Activated T-helper 1 cell treated with anti-CD3 and anti-CD28 coated beads, Interleukin-12 subunit alpha, Interleukin-12 subunit beta, Interleukin-2, Interleukin-4 antibody, amounts not matched to agents 30 ng/mL and 10 ng/mL and 1 ng/mL, durations not matched to agents 14 hours and 24 hours and 36 hours (primary cell): ENCODE measurements at places on chromosomes 3 and 15.

DNA sequence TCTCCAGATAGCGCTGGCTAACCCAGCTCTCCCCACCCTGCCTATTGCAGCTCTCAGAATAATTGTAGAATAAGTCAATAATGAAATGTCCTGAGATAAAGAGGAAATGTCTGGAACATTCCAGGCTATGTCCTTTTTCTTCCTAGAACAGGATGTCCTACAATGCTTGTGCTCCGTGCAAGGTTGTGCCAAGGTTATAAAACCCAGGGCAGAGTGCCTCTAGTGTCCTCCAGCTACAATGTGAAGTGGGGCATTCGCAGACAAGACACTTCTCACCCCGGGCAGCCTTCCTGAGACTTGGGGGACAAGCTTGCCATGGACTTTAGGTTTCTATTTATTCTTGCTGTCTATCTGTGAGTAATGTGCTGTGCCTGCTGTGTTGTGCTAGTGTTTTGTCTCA, 900.6 kb downstream of the TUSC7 start:
- H3K27ac ChIP-seq, result no peak overlapping the region
- H3K36me3 ChIP-seq, result no peaks in the 10 kb centered on the region
- H3K4me3 ChIP-seq, result no peak overlapping the region
- no peak for DNase-seq
- no peaks in the 10 kb centered on the region for H3K27me3 ChIP-seq

- no peaks in the 10 kb centered on the region for H3K4me1 ChIP-seq
- no peak for DNase-seq
- no peaks in the 10 kb centered on the region for H3K36me3 ChIP-seq
- H3K27me3 ChIP-seq, result peaks cover 3% of the 10 kb centered on the region
- no peak overlapping the region for H3K4me3 ChIP-seq
- H3K27ac ChIP-seq, result no peak overlapping the region
These were observed 24.0 kb upstream of the RAD18 start for GRCh38 chr3:8987226-8987625.

GRCh38 chr3:113638910-113639309, 57.5 kb downstream of the USF3 start:
- no peak overlapping the region for H3K4me3 ChIP-seq
- H3K4me1 ChIP-seq, result no peaks in the 10 kb centered on the region
- DNase-seq, result no peak
- H3K27me3 ChIP-seq, result no peaks in the 10 kb centered on the region
- no peak overlapping the region for H3K27ac ChIP-seq
- no peaks in the 10 kb centered on the region for H3K36me3 ChIP-seq

- no peaks in the 10 kb centered on the region for H3K4me1 ChIP-seq
- no peak overlapping the region for H3K4me3 ChIP-seq
- H3K27ac ChIP-seq, result no peak overlapping the region
These were observed 160.9 kb downstream of the ADAMTS17 start for GRCh38 chr15:100180921-100181320.

DNA sequence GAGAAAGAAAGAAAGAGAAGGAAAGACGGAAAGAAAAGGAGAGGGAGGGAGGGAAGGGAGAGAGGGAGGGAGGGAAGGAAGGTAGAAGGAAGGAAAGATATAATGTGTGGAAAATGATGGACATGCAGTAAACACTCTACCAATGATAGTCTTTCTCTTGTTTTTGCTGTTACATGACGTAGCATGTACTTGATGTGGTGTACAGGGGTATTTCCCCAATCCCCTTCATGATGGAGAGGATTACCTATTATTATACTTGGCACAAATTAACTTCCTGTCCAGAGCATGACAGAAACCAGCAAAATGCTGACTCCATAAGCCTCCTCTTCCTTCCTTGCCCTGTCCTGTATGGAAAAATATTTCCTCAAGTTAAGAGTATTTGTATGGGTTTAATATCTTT, 124.4 kb downstream of the B3GALNT1 start:
- no peaks in the 10 kb centered on the region for H3K36me3 ChIP-seq
- no peak overlapping the region for H3K27ac ChIP-seq
- no peak for DNase-seq
- H3K4me1 ChIP-seq, result peaks cover 14% of the 10 kb centered on the region

- H3K4me3 ChIP-seq, result no peak overlapping the region
- no peak for DNase-seq
- no peaks in the 10 kb centered on the region for H3K27me3 ChIP-seq
These were observed 87.3 kb downstream of the SMAD6 start for GRCh38 chr15:66789029-66790025.

DNA sequence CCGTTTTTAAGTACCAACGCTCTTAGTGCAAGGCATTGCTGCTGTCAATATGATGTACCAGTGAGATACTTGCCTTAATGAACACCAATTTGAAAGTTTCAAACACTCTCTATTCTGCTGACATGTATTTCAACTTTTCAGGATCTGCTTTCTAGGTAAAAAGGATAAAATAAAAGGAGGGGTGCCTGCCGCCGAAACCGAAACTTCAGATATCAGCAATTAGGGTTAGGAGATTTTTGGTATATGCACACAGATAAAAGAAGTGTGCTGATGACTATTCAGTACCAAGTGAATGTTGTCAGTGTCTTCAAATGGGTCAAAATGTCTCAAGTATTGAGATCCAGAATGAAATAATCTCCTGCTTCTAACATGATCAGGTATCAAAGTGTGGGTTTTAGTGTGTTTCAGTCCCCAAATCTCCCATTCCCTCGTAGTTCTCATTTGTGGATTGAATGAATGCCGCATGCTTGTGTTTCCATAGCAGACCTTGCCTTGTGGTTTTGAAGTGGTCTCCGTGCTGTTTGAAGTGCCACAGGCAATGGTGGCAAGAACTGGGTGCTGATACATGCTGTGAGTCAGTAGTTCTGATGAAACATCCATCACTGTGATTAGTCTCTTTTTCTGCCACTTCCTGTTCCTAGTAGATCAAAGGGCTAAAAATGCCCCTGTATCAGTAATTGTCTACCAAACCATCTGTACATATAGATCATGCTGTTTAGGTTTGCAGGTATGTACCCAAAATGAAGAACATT, 22.5 kb downstream of the CHST14 start:
- peak overlapping the region; percentile 27 for H3K27ac ChIP-seq
- peak; percentile 7 for DNase-seq
- peak overlapping the region; percentile 2 for H3K4me3 ChIP-seq

GRCh38 chr3:177119829-177120228, 77.5 kb downstream of the TBL1XR1 start:
- H3K36me3 ChIP-seq, result peaks cover 32% of the 10 kb centered on the region
- H3K4me1 ChIP-seq, result peaks cover 56% of the 10 kb centered on the region
- H3K27ac ChIP-seq, result no peak overlapping the region
- DNase-seq, result no peak
- no peaks in the 10 kb centered on the region for H3K27me3 ChIP-seq
- H3K4me3 ChIP-seq, result no peak overlapping the region

DNA sequence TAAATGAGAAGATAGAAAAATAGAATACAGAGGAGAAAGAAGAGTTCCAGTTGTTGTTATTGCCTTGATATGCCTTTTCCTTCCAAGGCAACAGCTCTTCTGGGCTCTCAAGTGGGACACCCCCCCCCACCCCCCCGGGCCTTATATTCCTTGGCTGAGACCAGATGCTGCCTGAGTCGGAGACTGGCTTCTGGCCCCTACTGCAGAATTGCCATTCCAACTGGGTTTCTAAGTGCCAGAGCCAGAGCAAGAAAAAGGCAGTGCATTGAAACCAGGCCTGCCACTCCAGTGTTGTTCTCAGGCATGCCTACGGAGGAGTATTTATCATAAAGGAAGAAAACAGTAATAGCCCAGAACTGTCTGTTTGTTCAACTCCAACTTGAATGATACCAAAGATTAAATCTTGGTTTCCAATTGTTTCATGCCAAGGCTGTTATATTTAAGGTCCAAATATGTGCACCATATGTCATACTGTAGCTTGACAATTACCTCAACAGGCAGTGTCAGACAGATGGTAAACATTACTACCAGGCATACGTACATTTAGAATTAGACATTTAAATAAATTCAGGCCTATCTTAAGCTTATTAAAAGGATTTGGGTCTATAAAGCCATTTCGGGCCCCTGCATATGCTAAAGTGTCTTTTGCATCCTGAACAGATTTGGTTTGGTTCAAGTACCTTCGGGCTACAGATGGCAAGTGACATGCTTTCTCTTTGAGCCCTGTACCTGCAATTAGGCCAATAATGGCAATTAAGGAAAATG, 209.9 kb upstream of the SEMA6D start:
- H3K27ac ChIP-seq, result no peak overlapping the region
- no peaks in the 10 kb centered on the region for H3K36me3 ChIP-seq
- no peak for DNase-seq
- no peak overlapping the region for H3K4me3 ChIP-seq

DNA sequence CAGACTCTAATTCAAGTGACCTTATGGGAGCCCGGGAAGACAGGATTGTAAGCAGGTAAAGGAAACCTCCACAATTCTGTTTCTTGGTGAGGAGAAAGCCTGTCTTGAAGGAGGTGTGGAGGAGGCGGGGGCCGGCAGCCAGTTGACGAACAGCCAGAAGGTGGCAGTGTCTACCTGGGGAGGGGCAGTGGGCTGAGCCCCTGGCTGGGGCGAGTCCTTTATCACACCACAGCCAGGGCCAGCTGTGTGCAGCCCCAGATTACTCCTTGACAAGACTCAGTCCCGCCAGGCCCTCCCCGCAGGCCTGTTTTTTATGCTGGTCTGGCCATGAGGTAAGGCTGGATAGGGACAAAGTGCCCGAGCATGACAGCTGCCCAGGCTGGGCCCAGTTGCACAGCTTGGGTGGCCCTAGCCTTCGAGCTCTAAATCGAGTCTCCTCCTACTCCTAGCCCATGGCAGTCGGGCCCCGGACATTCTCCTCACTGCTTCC, 40.9 kb upstream of the IDH2 start:
- peaks cover 6% of the 10 kb centered on the region for H3K36me3 ChIP-seq
- peak overlapping the region; percentile 1 for H3K4me3 ChIP-seq
- peaks cover 26% of the 10 kb centered on the region for H3K4me1 ChIP-seq
- DNase-seq, result peak; percentile 59
- no peaks in the 10 kb centered on the region for H3K27me3 ChIP-seq
- peak overlapping the region; percentile 52 for H3K27ac ChIP-seq

GRCh38 chr3:32240159-32240545, 1.7 kb downstream of the CMTM8 start:
- H3K27ac ChIP-seq, result no peak overlapping the region
- peak overlapping the region; percentile 86 for H3K4me3 ChIP-seq
- peaks cover 9% of the 10 kb centered on the region for H3K36me3 ChIP-seq

- H3K27ac ChIP-seq, result no peak overlapping the region
- H3K36me3 ChIP-seq, result no peaks in the 10 kb centered on the region
- peaks cover 12% of the 10 kb centered on the region for H3K27me3 ChIP-seq
- H3K4me1 ChIP-seq, result no peaks in the 10 kb centered on the region
- no peak overlapping the region for H3K4me3 ChIP-seq
These were observed 48.2 kb upstream of the FMN1 start for GRCh38 chr15:33242669-33243191.

DNA sequence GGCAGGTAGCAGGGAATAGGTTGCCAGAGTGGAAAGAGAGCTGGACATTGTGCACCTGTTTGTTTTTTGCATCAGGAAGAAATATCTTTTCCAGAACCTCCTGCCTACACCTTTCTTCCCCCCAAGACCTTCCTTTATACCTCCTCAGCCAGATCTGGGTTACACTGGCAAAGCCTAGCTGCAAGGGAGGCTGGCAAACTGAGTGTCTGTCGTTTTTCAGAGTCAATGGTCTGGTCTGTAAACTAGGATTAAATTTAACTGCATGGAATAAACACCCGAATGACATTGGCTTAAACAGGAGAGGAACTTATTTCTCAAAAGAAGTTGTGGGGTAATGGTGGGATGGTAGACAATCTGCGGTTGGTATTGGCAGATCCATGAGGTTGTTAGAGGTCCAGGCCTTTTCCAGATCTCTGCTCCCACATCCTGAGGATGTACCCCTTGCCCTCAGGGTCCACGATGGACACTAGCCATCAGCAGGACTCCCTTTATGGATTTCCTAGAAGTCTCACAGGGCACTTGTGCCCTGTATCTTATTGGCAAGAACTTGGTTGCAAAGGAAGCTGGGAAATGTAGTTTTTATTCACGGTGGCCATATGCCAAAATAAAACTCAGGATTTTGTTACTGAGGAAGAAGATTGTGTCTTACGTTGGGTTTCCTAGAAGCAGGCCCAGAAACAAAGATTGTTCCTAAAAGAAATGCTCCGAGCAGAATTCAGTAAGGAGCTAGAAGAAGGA, 3.2 kb upstream of the RARRES1 start:
- no peak overlapping the region for H3K27ac ChIP-seq
- no peak for DNase-seq
- no peaks in the 10 kb centered on the region for H3K4me1 ChIP-seq
- no peak overlapping the region for H3K4me3 ChIP-seq
- H3K27me3 ChIP-seq, result peaks cover 2% of the 10 kb centered on the region

DNA sequence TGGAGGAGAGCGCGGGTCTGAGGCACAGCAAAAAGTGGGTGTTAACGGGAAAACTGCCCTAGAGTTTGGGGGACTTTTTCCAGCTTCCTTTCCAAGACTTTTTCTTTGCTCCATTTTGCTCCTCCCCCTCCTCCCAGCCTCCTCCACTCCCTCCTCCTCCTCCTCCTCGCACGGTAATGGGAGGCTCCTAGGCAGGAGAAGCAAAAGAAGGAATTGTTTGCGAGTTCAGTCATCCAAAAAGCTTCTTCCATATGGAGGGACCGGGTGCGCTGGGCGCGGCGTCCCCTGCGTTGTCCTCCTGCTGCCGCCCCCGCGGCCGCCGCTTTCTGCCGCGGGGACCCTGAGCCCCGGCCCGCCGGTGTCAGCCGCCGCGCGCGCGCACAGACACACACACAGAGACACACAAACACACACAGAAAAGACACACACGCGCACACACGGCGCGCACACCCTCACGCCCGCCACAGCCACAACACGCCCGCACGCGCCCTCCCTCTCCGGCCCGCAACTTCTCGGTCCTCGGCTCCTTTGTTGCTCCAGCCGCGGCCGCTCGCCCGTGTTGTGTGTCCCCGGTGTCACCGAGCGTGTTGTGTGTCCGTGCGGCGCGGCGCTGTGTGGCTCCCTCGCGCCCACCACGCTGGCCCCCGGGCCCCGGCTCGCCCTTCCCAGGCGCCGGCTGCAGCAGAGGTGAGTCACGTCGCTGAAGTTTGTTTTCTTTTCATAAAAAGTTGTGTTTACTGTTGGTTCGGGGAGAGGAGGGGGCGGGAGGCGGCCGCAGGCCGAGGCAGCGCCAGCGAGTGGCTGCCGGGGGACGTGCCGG, at the start of gene BOC:
TSS of gene BOC (plus strand) at position 228 of the 820 bp plus-strand sequence. CDS start 38,246 bp downstream, outside the sequence.
- peaks cover 15% of the 10 kb centered on the region for H3K4me1 ChIP-seq
- H3K27me3 ChIP-seq, result peaks cover 73% of the 10 kb centered on the region
- peaks cover 2% of the 10 kb centered on the region for H3K36me3 ChIP-seq
- peak within 1 kb of the TSS; percentile 83 for H3K4me3 ChIP-seq

- DNase-seq, result no peak
- H3K36me3 ChIP-seq, result peaks cover 2% of the 10 kb centered on the region
- peaks cover 7% of the 10 kb centered on the region for H3K27me3 ChIP-seq
- peaks cover 32% of the 10 kb centered on the region for H3K4me1 ChIP-seq
- peak overlapping the region; percentile 95 for H3K27ac ChIP-seq
These were observed 643 bp upstream of the RNU5B-1 start for GRCh38 chr15:65303687-65304380.

GRCh38 chr15:66115568-66116206, 137.9 kb downstream of the MEGF11 start:
- peaks cover 26% of the 10 kb centered on the region for H3K27me3 ChIP-seq
- H3K4me1 ChIP-seq, result peaks cover 11% of the 10 kb centered on the region
- H3K27ac ChIP-seq, result no peak overlapping the region
- no peak overlapping the region for H3K4me3 ChIP-seq
- H3K36me3 ChIP-seq, result no peaks in the 10 kb centered on the region
